HCEC 1CT (cell line): ENCODE measurements at places on chromosomes 4 and X.

DNA sequence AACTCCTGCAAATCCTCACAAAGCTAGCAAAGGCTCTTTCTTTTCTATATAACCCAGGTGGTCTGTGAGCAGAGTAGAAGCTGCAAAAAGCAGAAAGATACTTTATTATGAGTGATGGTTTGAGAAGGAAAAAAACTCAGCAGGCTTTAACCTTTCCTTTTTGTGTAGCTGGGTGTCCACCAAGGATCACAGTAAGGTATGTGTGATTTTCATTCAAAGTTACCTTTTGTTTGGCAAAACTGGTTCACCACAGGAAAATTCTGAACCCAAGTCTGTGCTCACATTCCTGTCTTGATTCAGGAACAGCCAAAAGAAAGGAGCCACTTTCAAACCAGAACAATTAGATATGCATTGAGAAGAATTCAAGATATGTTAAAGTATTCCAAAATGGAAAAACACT is 35.7 kb downstream of the FRAS1 start:
- DNase-seq = no peak

DNA sequence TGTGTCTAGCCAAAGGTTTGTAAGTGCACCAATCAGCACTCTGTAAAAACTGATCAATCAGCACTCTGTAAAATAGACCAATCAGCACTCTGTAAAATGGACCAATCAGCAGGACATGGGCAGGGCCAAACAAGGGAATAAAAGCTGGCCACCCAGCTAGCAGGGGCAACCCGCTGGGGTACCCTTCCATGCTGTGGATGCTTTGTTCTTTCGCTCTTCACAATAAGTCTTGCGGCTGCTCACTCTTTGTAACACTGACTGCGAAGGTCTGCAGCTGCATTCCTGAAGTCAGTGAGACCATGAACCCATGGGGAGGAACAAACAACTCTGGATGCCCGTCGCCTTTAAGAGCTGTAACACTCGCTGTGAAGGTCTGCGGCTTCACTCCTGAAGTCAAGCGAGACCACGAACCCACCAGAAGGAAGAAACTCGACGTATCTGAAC is 14.3 kb downstream of the HNRNPDL start:
- no peak for DNase-seq

- DNase-seq = no peak
Observed at GRCh38 chr4:154406018-154406795, 85.4 kb downstream of the DCHS2 start.

DNA sequence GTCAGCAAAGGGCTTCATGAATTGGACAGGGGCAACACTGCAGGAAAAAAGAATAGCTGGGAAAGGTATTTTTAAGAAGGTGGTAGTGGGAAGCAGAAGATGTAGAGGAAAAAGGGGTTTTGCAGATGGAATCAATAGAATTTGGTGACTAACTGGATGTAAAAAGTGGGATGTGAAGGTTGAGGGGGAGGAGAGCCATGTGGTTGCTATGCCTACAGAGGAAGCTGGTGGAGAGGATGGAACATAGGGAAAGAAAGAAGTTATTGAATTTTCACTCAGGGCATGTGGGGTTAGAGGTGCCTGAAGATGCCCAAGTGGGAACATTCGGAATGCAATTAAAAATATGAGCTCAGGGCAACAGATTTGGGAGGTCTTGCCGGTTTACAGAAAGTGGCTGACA is 33.0 kb downstream of the REELD1 start:
- DNase-seq = no peak

- DNase-seq = no peak
Observed at GRCh38 chr4:107685740-107686139, 34.3 kb downstream of the PAPSS1 start.

- DNase-seq = peak; percentile 24
Observed at GRCh38 chrX:20139966-20140365, 1.7 kb downstream of the EIF1AX start.

GRCh38 chr4:1072830-1073446 is 40.4 kb downstream of the RNF212 start:
- DNase-seq = peak; percentile 22

- no peak for DNase-seq
Observed at GRCh38 chr4:79330720-79331119, 4.9 kb upstream of the NAA11 start.

DNA sequence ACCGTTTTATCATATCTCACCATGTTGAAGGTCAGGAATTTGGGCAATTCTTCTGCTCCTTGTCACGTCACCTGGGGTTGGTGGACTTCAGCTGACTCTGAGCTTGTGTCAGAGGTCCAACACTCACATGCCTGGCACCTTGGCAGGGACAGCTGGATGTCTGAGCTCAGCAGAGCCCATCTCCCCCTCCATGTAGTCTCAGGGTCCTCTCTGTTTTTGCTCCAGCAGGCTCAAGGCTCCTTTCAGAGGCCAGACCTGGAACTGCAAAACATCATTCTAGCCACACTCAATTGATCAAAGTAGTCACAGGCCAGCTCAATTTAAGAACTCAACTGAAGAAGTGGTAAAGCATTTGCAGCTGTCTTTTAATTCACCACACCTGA is 45.4 kb downstream of the EDNRA start:
- DNase-seq = no peak

- no peak for DNase-seq
Observed at GRCh38 chr4:88411491-88412096, 32.9 kb downstream of the HERC6 start.

DNA sequence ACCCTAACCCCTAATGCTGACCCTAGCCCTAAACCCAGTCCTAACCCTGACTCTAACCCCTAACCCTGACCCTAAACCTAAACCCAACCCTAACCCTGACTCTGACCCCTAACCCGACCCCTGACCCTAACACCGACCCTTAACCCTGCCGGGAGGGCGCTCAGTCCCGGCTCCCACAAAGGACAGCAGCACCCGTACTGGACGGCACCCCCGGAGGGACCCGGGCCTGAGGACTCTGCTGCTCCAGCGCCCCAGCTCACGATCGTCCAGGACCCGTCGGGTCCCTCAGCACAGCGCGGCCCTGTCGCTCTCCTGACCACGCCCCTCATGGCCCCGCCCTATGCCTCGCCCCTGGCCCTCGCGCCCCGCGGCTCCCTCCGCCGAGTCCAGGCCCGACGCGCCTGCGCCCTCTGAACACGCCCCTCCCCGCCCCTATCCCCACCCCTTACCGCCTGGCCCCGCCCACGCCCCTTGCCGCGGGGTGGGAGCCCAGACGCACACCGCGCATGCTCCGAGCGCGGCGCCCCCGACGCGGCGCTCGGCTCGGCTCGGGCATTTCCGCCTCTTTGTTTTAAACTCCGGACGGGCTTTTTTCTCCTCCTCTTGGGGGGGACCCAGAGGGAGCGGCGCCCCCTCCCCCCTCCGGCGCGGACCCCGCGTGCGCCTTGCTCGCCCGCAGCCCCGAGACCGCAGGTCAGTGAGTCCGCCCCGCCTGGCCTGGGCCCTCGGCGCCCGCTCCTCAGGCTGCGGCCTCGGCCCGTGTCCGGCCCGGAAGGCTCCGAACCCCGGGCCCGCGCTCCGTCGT is at the start of gene PCGF3:
PCGF3 (plus strand) TSS at position 555 of the 805 bp plus-strand sequence. CDS start 27,849 bp downstream, outside the sequence.
- DNase-seq = peak; percentile 85

GRCh38 chr4:110632506-110633357 is 9.9 kb upstream of the PITX2 start:
- no peak for DNase-seq

DNA sequence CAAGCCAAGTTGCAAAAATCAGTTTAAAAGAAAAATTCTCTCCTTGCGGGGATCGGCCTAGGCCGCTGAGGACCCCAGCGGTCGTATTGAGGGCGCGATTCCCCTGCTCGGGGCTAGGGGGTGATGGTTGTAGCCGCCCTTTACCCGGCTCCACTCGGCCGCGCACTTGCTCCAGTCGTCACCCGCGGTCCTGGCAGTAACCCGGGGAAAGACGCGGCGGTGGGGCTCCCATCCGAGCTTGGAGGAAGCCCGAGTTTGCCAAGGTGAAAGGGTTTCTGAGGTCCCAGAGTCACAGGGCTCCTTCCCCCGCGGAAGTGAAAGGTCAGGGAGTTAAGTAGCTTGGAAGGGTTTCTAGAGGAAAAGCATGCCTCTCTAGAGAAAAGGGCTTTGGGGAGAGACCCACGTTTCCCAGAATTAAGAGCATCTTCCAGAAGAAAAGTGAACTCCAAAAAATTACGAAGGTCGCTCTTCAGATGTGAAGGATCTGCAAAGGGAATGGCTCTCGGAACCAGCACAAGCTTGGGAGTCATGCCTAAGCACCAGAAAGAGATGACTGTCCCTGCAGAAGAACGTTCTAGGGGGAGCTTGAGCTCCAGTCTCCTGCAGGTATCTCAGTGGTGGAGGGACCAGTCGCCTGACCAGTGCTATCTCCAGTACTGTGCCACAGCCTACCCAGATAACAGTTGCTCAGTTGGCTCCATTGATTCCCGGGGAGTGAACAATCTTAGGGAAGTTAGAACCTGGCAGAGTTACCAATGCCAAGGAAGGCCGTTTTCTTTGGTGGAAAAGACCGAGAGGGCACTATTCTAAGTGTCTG is 875 bp downstream of the LAP3 start:
- peak; percentile 32 for DNase-seq

- DNase-seq = no peak
Observed at GRCh38 chr4:91621446-91621845, 682.3 kb upstream of the GRID2 start.

DNA sequence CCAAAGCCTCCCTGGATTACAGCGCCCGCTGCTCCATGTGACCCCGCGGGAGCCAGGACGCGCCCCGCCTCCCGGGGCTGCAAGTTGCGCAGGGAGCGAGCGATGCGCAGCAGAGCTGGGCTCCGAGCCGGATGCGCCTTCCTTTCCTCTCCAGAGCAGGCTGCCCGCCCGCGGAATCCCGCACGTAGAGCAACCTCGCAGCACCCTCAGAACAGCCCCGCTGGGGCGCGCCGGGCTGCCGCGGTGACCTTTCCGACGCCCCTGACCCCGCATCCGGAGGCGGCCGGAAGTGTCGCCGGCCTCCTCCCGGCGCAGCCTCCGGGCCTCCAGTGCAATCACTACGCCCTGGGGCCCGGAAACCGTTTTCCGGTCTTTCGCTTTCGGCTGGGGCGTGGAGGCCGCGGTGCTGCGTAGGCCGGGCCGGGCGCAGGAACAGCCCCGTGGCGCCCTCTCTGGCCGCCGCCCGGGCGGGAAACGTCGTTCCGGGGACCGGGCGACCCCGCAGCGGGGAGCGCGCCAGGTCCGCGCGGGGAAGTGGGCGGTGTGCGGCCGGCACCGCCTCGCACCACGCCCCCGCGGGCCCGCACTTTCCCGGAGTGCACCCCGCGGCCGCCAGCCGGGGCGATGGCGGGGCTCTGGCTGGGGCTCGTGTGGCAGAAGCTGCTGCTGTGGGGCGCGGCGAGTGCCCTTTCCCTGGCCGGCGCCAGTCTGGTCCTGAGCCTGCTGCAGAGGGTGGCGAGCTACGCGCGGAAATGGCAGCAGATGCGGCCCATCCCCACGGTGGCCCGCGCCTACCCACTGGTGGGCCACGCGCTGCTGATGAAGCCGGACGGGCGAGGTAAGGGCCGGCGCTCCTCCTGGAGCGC is at the start of gene CYP4V2:
CYP4V2 (plus strand) TSS at position 368 of the 866 bp plus-strand sequence; CDS start at position 625, 257 bp downstream.
- peak; percentile 64 for DNase-seq

DNA sequence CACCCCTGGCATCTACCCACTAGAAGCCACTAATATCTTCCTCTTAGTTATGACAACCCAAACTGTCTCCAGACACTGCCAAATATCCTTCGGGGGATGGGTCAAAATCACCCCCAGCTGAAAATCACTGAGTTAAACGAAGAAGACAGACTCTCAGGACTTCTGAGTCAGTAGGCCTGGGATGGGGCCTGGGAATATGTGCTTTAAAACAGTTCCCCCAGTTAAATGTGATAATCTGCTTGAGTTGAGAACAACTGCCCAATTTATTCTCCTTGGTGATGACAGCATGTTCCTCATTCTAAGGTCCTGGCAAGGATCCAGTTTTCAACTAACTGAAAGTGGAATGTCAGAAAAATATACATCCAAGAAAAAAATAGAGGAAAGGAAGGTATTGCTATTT is 52.4 kb downstream of the CBLL2 start:
- DNase-seq = no peak

- DNase-seq = no peak
Observed at GRCh38 chr4:154078504-154079350, 289.8 kb upstream of the SFRP2 start.

DNA sequence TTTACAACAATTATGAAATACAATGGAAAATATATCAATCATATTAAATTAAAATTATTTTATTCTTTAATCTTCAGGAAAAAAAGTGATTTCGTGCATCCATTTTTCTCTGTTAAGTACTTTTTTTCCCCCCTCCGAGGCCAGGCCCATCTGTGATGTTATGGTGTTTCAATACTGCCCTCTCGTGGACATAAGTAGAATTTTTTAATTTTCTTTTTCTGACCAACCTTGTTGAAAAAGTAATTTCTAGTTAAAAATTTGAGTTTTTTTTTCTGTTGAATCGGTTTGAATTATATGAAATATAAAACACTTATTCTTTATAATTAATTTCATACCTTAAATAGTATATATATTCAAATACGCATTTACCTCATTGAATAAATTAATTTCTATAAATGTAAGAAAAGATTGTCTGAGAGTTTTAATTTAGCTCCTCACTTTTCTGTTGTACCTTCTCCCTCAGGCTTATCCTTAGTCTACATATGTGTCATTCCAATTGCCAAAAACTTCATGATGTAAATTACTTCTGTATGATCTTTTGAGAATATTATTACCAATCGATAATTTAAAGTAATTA is 175.8 kb upstream of the TECRL start:
- DNase-seq = peak; percentile 30

GRCh38 chr4:1449833-1450741 is 43.8 kb upstream of the NKX1-1 start:
- no peak for DNase-seq

DNA sequence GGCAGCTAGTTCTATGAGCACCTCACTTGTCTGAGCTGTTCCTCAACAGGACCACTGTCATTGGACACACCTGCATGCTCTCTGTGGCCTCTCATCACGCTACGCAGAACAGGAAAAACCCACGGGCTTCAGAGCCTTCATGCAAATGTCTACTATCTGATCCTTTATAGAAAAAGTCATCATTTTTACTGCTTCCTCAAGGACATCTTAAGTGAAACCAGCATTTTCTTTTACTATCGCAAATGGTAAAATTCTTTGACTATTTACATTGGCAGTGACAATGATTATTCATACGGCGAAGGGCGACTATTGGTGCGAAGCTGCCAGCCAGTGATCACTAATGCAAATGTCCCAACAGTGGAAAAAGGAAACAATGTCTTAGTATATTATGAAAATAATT is 147.0 kb downstream of the AFAP1 start:
- no peak for DNase-seq

DNA sequence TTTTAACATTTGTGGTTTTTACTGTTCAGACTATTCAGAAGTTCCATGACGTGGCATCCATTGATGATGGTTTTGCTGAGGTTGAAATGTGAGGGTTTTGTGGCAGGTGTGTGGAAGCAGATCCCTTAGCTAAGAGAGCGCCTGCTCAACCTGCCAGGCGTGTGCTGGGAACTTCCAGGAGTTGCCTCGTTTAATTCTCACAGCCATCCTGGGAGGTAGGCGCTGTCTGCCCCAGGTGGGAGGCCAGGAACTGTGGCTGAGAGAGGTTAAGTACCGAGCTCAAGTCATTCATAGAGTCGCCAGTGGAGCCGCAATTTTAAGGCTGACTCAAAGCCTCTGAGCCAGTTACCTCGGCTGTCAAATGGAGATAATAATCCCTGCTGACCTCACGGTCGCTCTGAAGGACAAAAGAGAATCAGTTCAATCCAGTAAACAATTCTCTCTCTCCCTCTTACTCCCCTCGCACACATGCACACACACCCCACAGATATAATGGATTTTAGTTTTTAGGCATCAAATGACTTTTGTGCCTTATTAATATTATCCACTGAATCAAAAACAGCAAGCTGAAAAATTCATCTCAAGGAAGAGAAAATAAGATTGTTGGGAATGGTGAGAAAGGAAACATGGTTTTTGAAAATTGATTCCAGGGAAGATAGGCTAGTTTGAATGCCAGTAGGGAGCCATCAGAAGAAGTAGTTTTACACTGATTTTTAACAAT is 171.3 kb downstream of the PTTG2 start:
- DNase-seq = no peak
